ENCODE measurements at places on chromosomes 5 and 9.

DNA sequence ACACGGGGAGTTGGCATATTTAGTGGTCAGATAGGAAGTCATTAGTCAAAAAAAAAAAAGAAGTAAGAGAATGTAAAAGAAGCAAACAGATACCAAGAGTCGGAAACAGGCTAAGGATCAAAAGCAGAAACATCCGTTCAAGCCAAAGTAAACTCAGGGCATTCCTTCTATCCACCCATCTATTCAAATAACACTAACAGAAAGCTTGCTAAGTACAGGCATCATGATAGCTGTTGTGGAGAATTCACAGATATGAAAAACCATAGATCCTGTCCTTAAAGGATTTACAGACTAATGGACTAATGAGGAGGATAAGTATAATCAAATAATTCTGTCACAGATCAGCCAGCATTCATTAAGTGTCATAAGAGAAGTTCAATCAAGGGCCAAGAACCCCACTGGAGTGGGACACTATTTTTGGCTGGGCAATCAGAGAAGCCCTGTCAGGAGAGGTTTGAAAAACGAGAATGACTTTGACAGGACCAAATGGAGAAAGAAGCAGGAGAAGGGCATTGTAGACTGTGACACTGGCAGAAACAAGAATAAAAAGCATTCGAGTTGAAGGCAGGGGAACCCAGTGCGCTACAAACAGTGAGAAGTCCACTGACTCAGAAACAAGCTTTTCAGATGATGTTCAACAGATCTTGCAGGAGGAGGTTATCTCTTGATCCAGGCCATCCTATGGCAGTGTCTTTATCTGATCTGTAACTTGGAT is 154.2 kb upstream of the TSLP start:
- no peak for DNase-seq

DNA sequence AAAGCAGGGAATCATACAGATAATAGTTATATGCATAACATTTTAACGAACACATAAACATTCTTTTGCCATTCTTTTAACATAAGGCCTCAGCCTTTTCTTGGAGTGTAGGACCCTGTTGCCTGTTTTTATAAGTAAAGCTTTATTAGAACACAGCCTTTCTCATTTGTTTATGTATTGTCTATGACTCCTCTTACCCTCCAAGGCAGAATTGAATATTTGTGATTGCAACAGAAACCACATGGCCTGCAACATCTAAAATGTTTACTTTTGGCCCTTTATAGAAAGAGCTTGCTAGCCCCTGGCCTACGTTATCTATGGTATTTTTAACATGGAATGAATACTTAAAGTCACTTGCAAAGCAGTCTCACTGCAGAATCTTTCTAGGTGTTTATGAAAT is 2.6 kb downstream of the SLC31A1 start:
- DNase-seq: peak; percentile 16

- no peak for DNase-seq
Measured at GRCh38 chr9:92186631-92187030, 71.4 kb upstream of the SPTLC1 start.

- DNase-seq: no peak
Measured at GRCh38 chr9:14318361-14318760, 4.4 kb upstream of the NFIB start.

DNA sequence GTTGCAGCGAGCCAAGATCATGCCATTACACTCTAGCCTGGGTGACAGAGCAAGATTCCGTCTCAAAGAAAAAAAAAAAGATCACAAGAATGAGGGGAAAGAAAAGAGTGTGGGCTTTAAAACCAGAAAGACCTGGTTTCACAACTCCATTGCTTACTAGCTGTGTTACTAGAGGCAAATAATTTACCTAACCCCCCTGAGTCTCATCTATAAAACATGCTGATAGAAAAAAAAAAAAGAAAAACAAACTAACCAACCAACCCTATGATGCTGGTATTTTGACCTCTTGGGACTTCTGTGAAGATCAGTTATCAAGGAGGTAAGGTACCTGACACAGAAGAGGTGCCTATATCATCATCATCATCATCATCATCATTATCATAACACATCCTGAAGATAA is 60.2 kb upstream of the UBTD2 start:
- DNase-seq: no peak

DNA sequence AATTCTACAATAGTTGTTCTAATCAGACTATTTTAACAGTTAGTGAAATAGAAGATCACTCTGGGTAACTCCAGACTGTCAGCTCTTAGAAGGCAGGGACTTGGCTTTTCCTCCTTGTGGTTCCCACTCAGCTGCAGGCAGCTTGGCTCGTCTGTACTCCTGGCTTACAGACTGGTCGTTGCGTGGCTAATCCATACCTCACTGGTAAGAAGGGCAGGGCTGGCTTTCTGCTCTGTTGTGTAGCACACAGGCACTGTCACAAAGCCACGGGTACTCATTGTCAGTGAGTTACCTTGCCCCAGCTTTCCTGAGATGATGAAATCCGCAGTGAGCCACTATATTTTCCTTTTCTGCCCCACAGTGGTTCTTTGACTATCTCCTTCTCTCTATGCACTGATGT is 1.8 kb upstream of the PRLR start:
- no peak for DNase-seq

GRCh38 chr5:168734620-168735300 is 155.6 kb upstream of the PANK3 start:
- DNase-seq: no peak

- DNase-seq: no peak
Measured at GRCh38 chr5:42242210-42242609, 181.0 kb upstream of the GHR start.

DNA sequence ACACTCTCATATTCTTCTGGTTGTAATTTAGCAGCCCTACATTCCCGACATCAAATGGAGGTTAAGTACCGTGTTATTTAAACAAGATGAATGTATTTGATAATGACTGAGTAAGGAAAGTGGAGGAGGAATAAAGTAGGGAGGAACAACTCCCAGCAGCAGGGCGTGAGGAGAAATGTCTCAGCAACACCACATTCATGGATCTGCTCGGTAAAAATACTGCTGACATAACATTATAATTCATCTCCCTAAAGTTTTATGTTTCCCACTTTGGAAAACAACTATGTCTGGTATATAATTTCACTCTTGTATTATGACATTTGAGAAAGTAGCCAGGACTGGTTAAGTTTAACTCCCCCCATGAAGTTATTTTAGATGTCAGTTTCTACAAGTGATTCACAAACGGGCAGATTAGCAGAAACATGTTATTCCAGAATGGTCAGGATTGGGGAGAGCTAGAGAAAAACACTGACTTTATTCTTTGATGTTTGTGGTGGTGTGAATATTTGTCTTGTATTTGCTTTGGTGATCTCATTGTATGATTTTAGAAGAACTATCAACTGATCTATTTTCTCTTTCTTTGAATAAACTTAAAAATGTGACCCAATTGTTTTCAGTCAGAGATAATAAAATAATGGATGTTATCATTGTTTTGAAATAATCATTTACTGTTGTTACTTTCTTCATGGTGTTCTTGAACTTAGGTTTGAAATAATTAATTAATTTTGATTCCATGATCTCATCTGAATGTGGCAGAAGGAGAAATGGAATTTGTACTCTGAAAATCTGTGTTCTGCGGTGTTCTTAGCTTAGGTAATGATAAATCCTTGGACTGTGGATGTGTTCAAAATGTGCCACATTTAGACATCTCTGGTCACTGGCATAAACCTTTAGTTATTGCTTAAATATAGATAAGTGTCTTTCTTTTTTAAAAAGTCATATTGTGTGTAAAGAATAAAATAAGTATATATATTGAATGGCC is 303.6 kb upstream of the ZNF608 start:
- DNase-seq: no peak

DNA sequence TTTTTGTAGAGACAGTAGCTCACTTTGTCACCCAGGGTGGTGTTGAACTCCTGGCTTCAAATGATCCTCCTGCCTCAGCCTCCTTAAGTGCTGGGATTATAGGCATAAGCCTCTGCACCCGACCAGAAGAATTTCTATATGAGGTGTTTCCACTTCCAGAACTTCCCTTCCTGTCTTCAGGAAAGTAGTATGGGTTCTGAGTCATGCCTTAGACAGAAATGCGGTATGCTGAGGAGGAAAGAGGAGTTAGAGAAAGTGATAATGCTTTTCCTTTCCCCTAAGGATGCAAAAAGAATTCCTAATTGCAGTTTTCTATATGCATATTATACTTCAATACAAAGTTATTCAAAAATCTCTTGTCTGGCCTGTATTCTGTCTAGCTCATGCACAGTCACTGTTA is 16.4 kb upstream of the ADAMTSL1 start:
- DNase-seq: no peak

All from AG09309 (cell line).